ENCODE measurements at places on chromosomes 4 and X.

DNA sequence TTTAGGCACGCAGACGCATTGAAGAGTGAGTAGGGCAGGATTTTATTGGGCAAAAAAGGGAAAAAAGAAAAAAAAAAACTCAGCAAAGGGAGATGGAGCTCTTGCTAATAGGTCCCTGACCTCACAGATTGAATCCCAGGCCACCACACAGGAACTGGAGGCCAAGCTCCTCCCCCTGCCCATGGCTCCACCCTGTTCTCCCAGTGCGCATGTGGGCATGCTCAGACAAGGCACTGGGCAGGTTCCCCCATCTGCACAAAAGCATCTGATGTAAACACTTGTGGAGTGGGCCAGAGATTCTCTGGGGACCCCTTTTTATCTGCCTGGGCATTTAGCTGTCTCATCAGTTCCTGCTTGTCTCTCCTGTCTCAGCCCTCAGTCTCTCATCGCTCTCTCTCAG lies 9.5 kb downstream of the FRMD7 start:
- DNase-seq: no peak

DNA sequence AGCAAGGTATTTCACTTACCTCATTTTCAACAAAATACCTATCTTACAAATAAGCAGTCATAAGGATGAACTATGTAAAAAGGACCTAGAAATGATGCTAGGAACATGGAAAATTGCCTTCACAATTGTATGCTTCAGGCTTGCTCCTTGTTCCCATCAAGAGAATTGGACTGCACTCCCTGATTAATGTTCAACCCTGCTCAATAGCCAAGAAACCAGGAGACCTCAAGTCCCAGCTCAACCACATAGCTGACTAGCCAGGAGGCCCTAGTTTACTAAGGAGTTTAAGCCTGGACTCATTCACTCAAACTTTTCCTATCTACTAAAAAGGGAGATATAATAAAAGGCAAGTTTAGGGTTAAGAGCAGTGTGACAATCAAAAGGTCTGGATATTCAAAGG lies 146.6 kb upstream of the DGKK start:
- DNase-seq: no peak

GRCh38 chr4:184309241-184310170 lies 91.8 kb upstream of the ENPP6 start:
- no peak for DNase-seq

- no peak for DNase-seq
Observed at GRCh38 chrX:152817078-152817764, 13.3 kb downstream of the CETN2 start.

- no peak for DNase-seq
Observed at GRCh38 chr4:108384544-108384943, 215.8 kb upstream of the LEF1 start.

- peak; percentile 26 for DNase-seq
Observed at GRCh38 chrX:109952985-109953905, 49.7 kb upstream of the TMEM164 start.

DNA sequence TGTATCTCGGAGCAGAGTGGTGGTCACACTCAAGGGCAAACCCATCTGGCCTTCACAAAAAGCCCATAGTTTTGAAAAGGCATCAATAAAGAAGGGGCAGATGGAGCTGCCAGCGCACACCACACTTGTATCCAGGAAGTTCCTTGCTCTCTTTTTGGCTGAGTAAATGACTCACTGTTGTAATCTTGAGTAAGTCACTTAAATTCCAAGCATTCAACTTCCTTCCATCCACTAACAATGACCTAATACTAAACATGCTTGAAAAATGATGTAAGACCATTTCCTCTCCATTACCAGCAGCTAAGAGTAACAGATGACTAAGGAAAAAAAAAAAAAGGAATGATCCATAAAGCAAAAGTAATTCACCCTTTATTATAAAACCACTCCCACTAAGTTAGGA lies 32.4 kb upstream of the MYOZ2 start:
- no peak for DNase-seq

- DNase-seq: no peak
Observed at GRCh38 chrX:137654481-137654880, 88.6 kb downstream of the ZIC3 start.

DNA sequence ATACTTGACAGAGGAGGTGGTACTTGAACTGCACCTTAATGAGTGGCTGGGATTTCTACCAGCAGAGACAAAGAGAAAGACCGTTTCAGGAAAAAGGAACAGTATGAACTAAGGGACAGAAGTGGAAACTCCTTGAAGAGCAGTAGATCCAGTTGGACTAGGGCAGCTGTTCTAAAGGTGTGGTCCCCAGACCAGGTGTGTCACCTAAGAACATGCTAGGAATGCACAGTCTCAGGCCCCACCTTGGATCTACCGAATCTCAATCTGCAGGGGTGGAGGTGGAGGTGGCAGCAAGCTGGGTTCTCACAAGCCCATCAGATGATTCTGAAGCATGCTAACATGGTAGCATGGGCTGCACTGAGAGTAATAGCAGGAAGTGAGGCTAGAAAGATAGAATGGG lies 22.3 kb downstream of the DAPP1 start:
- no peak for DNase-seq

GRCh38 chrX:10653302-10653701 lies 32.9 kb upstream of the MID1 start:
- no peak for DNase-seq

DNA sequence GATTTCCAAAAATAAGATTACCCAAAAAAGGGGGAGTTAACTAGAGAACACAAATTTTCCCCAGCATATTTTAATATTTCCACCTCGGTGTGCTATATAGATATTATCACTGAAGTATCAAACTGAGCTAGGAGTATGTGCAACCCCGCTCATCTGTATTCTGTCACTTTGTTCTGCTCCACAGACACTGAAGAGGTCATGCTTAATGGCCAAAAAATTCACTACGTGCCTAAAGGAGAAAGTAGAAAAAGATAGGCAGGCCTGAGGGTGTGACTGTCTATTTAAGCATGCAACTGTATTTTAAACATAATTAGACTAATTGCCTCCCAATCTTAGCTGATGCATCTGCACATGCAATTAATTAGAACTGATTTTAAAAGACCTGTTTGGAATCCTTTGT lies 24.5 kb downstream of the SH3RF1 start:
- DNase-seq: no peak

DNA sequence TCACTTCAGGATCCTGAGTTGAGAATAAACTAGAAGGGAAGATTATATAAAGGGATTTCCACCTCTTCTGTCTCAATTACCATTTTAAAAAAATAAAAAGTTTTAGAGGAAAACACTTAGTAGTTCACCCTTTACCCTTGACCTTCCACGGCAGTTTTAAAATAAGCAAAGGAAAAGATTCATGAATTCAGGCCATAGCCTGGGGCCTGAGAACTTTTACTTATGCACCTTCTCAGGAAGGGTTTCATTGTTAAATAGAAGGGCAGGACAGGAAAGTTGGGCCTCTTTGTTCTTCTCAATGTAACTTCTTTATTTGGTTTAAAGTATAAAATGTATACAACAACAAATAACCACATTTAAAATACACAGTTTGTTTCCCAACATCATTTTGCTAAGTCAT lies 54.9 kb downstream of the PKD2 start:
- DNase-seq: no peak
